Ascending aorta (tissue), 2 donors: ENCODE measurements at places on chromosomes 12 and 14.

DNA sequence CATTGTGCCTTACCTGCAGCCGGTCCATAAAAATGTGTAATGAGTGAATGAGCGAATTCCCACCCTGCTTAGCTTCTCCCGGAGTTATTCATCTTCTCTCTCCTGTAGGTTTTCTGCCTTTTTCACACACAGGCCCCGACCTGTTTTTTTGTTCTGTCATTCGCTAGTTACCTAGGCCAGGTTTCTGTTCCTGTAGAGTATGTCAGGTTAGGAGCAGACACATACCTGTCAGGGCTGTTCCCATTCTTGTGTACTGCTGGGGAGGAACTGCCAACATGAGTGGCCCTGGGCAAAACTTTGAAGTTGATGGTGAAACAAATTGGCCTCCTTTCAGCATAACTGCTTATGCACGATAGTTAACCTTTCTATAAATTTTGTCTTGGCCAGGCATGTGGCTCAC lies 140.1 kb downstream of the SYNE2 start:
- DNase-seq = no peak

DNA sequence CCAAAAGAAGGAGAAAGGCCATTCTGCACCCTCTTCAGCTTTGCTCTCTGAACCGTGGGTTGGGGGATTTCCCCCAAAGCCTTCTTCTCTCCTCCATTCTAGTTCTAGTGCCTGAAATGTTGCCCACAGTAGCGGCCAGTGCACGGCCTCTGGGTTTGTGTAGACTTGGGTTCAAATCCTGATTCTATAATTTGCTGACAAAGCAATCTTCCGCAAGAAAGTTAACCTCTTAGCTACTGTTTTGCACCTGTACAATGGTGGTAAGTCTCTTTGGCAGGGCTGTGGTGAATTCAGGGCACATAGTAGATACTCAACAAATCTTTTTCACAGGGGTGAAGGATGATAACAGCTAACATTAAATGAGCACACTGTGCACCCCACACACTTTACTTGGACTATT lies 5.8 kb upstream of the CACNA1C start:
- DNase-seq = no peak

GRCh38 chr12:46874642-46875041 lies 48.8 kb upstream of the SLC38A4 start:
- no peak for DNase-seq

- no peak for DNase-seq
These were observed 126.0 kb upstream of the AMIGO2 start for GRCh38 chr12:47205532-47206449.

DNA sequence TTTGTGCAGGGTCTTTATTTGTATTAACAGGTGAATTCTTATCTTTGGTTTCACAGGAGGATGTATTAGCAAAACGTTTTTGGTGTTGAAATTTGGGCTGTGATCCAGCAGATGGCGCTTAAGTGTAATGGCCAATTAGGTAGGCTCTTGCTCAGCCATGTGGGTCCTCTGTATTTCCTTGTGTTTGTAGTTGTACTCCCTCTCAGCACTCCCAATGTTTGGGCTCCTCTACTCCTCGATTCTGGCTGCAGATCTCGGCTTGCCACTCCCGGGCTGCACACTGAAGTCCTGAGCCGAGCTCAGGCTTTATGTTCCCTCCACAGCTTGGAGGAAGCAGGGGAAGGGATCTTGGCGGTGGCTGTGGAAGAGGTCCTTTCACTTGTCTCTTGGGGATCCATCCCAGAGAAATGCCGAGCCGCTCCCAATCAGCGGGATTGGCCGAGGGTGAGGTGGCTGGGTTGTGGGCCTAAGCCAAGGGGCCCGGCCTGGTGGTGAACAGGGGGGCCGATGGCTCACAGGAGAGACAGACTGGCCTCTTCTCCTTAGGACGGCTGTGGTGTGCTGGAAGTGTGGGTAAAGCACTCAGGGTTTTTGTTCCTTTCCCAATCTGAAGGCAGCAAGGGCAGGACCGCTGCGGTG lies 133.7 kb downstream of the AEBP2 start:
- DNase-seq = no peak
